ENCODE measurements at places on chromosomes 6 and 20. TPM values are rescaled to one million over a fixed set of nuclear protein-coding genes. Genes with fewer than 3 reads are reported as not detected.

TCP11 gene
- 0.96 TPM for total RNA-seq

HLA-DPA1 gene
- 37.8 TPM for total RNA-seq

THBD gene
- total RNA-seq, result 18.1 TPM

DNA sequence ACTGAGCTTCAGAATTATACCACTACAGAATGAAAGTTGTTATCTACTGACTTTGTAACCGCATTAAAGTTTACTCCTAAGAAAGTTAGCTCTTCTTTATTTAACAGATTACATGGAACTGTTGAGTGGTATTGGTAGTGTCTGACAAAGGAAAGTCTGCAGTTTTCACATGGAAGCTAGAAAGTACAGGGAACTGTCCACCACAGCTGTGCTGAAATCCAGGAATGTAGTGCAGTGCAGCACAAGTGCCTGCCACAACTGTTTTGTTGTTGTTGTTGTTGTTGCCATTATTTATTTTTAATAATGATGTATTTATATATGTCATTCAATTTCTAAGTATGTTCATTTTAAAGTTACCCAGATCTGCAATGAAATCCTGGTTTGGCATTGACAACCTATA is 464.9 kb downstream of the TBC1D32 start:
- DNase-seq, result no peak

DNA sequence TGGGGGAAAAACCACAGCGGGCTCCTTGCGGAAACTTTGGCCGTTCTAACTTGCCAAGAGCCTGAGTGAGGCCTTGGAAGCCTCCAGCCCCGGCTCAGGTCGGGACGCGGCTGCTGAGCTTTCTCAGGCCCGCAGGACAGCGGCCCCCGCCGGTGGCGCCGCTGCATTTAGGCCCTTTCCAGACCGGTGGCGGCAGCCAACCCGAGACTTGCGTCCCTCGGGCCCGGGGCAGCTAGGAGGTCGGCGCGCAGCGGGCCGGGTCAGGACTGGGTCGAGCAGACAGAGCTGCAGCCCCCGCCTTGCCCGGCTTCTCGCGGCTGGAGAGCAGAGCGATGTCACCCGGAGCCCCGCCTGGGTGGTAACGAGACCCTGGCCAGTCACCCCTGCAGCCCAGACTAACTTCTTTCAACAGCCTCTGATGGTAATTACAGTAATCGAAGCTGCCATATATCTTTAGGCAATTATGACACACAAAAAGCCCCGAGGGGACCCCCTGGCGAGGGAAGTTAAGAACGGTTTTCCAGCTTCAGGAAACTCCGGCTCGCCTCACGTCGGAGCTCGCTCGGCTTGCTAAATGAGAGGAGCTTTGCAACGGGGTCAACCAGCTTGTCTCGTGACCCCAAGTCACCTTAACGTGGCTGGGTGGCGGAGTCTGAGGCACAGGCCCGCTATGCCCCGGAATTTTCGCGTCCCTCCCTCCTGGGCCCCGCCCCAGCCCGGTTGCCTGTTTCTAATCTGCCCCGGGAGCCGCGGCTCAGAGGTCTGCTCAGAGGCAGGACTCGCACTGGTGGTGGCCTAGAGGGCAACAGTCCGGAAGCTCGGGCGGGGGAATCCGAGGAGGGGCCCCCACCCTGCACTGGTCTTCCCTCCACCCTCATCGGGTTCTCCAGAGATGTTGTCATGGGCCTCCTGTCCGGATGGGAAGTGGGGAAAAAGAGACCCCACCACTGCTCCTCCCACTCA is 3.0 kb downstream of the NR2E1 start:
- peak; percentile 29 for DNase-seq
